ENCODE measurements at places on chromosomes 4 and X.

DNA sequence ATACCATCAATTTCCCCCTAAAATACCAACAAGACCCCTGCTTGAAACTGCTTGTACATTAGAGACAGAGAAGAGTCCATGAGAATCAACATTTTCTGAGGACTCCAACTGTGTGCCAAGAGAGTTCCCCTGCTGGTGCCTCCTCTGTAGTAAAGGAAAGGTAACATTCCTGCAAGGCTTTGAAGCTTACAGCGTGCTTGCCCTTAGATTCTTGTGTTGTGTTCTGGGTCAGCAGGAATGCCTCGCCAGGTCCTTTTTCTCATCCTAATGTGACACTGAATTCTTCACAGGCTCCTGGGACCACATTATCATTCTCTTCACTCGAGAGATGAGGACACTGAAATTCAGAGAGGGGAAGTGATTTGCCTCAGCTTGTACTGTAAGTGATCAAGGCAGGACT, 9.7 kb upstream of the EOLA2 start:
- no peak for DNase-seq

- no peak for DNase-seq
Measured at GRCh38 chr4:110055158-110055768, 142.6 kb downstream of the EGF start.

- no peak for DNase-seq
Measured at GRCh38 chr4:34628471-34628870, 1615.8 kb downstream of the ARAP2 start.

- no peak for DNase-seq
Measured at GRCh38 chr4:81378386-81378785, 93.3 kb downstream of the RASGEF1B start.

DNA sequence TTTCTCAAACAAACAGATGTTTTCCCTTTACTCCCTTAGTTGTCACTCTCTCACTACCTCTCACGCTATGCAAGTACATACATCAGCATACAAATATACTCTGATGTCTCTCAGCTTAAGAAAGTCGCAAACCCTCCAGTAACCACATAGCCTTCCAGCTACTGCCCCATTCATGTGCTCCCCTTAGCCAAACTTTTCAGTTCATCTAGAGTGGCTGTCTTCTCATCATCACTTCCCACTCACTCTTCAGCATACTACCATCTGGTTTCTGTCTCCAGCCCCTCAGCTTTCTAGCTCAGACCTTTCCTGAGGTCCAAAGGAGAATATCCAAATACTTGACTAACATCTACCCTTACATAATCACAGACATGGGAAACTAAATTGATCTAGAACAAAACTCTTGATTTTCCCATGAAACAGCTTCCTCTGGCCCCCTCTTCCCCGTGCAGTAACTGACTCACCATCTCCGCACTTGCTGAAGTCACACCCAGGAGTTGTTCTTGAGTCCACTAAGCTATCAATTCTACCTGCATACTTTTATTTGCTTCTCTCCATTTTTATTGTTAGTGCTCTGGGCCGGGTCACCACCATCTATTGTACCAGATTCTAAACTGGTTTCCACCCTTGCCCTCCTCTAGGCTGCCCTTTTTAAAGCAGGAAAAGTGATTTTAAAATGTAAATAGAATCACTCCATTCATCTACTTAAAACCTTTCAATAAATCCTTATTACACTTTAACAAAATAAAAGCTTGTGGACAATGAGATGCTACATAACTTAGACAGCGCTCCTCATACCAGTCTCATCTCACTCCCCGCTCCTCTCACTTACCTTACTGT, 57.2 kb downstream of the CASP6 start:
- DNase-seq, result no peak

GRCh38 chrX:18034504-18034903, 173.4 kb upstream of the RAI2 start:
- DNase-seq, result no peak

GRCh38 chrX:17621566-17622270, 115.6 kb upstream of the SCML1 start:
- no peak for DNase-seq

GRCh38 chr4:169741569-169741968, 16.2 kb downstream of the HPF1 start:
- DNase-seq, result no peak

GRCh38 chr4:119832776-119833175, 204.2 kb upstream of the PDE5A start:
- no peak for DNase-seq

- no peak for DNase-seq
Measured at GRCh38 chrX:140050906-140051305, 85.6 kb upstream of the CXorf66 start.

DNA sequence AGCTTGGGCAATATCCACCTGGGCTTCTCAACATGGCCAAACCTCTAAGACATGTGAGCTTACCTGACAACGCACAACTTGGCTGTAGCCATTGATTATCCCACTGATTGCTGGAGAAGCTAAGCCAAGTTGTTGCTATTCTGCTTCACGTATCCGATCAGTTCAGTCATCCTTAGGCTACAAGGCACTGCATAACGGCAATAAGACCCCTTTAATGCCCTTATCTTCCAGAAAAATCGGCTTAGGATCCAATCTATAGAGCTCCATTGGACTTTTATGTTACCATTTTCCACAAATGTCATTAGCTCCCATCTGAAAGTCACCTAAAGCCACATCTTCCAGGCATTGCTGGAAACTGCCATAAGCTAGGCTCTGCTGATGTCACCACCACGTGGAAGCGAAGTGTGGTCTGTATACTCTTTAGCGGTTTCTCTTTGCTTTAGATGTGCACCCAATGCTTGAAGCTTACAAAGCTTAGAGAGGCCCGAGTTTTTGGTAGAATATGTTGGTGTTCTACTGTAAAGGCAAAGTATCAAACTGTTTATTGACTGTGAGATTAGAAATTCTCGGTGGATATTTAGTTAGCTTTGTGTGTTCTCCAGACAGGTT, 163.1 kb downstream of the CPE start:
- no peak for DNase-seq

DNA sequence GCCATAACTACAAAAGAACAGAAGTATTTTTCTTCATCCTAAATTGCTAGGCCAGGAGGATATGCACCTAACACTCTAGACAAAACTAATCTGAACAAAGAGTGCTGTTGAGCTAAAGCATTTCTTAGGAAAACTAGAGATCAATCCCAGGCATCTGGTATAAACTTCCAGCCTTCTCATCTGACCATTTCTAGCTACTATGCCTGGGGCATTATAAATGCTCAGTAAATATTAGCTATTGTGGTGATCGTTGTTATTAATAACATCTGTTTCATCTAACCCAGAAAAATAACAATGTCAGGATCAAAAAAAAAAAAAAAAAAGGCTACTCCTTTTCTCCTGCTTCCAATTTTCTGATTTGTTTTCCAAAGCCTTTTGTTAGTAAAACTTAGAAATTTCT, 7.7 kb upstream of the SLC10A6 start:
- no peak for DNase-seq

DNA sequence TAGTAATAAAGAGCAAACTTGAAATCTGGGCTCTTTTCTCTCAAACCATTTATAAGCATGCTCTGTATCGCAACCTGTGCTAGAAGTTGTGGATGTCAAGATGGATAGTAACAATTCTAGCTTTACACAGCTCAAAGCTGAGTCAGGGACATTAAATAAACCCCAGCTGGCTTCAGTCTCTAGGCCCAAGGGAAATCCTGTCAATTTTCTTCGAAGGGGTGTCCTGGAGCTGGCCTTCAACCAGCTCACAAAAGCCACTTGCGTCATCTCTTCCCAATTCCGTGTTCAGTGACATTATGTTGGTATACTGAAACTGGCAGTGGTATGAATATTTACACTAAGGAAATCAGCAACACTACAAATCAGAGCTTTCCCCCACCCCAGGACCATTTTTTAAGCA, 89.8 kb upstream of the PRKG2 start:
- DNase-seq, result no peak

- DNase-seq, result no peak
Measured at GRCh38 chr4:182924497-182924896, 7.3 kb upstream of the DCTD start.

GRCh38 chr4:122731676-122732075, 828 bp upstream of the BBS12 start:
- DNase-seq, result no peak

- DNase-seq, result no peak
Measured at GRCh38 chr4:54234497-54235205, 5.6 kb downstream of the PDGFRA start.

DNA sequence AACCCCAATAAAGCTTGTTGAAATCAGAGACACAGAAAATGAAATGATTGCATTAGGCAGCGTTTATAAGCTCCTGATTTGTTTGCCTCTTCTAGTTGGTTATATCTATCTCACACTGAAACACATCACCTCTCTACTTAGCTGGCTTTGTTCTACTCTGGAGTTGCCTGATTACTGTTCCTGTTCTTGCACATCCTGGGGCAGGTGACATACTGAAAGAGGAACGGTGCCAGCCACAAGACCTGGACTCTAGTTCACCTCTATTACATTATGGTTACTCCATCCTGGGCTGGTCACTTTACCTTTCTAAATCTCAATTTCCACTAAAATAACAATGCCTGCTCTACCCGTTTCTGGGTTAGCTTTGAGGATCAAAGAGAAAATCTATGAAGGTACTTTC, 47.9 kb downstream of the TRIM2 start:
- no peak for DNase-seq

GRCh38 chr4:24973747-24974601, 56.8 kb downstream of the LGI2 start:
- DNase-seq, result no peak

- DNase-seq, result no peak
Measured at GRCh38 chrX:130095249-130096030, 14.9 kb downstream of the ELF4 start.

- DNase-seq, result no peak
Measured at GRCh38 chrX:39985071-39985470, 112.7 kb downstream of the BCOR start.

DNA sequence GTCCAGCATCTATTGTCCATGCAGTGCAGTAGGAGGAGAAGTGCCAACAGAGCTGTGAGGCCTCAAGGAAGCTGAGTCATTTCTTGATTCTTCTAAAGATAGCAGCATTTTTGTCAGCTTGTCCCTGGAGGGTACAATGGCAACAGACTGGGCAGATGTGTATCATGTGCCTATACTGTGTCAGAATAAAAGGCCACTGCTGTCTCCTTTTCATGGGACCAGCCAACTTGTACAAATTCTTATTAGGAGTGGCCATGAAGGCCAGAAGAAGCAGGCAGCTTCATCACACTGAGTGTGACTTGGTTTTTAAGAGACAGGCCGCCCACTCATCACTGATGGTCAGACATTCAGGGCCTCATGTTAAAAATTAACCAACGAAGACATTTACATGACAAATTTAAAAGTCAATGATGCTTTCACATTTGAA, 185.0 kb upstream of the FAM241A start:
- no peak for DNase-seq

- DNase-seq, result no peak
Measured at GRCh38 chrX:29143356-29143755, 556.1 kb downstream of the IL1RAPL1 start.

- DNase-seq, result no peak
Measured at GRCh38 chrX:147891896-147892295, 19.8 kb upstream of the FMR1 start.

- no peak for DNase-seq
Measured at GRCh38 chr4:110778521-110778920, 155.6 kb upstream of the PITX2 start.

DNA sequence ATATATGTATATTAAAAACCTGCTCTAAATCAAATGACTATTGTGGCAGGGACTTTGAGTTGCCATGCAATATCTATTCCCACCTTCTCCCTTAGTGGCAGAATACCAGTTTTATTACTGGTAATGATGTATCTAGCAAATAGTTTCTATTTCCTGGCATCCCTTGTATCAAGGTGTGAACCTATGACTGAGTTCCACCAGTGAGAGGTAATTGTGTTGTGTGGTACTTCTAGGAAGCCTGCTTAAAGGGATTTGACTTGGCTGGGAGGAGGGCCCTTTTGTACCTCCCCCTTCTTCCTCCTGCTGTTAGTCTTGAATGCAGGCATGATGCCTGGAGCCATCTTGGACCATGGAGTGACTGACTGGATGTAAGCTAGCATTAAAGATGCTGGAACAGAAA, 65.4 kb upstream of the DYNLT3 start:
- DNase-seq, result no peak

- no peak for DNase-seq
Measured at GRCh38 chr4:41106081-41106480, 108.3 kb downstream of the APBB2 start.

- DNase-seq, result no peak
Measured at GRCh38 chrX:14411326-14411725, 118.0 kb upstream of the GLRA2 start.

- no peak for DNase-seq
Measured at GRCh38 chr4:10256203-10256602, 139.6 kb upstream of the WDR1 start.

Data from stimulated activated CD8-positive, alpha-beta memory T cell treated with anti-CD3 and anti-CD28 coated beads, Interleukin-4, amount 100 ng/mL, for 1 hour (primary cell).